ENCODE measurements at places on chromosomes 3 and 15.

DNA sequence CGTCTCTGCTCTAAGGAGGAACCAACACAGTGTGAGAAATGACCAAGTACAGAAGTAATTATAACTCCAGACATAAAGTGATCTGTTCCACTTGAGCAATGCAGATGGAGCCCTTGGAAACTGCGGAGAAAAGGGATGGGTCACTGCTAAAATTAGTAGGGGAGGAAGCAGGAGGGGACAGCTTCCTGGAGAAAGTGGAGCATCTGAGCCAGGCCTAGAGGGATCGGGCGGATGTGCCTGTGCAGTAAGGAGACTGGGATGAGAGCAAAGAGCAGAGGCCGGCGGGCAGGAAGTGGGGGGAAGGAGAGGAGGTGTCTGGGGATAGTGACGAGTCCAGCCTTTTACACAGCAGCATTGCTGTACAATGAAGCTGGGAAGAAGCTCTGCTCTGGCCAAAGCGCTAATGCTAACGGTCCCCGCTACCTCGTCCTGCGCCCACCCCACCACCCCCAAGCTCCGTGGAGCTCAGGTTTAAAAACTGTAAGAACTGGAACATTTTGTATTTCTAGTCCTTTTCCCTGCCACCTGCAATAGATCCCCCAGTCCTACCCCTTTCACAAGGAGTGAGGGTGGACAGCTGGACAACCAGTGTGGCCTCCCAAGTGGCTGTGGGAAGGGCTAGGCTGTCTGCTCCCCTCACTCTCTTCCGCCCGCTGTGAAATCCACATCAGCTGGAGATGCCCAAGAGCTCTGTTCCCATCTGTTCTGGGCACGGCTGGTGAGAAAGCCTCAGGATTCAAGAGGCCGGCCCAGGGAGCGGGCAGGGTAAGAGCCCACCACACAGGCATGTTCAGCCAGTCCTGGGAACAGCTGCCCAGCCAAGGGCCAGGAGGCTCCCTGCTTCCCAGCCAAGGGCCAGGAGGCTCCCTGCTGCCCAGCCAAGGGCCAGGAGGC, 53.0 kb upstream of the HES1 start:
- DNase-seq: no peak

- DNase-seq: no peak
Measured at GRCh38 chr15:70833861-70834765, 19.8 kb downstream of the LARP6 start.

DNA sequence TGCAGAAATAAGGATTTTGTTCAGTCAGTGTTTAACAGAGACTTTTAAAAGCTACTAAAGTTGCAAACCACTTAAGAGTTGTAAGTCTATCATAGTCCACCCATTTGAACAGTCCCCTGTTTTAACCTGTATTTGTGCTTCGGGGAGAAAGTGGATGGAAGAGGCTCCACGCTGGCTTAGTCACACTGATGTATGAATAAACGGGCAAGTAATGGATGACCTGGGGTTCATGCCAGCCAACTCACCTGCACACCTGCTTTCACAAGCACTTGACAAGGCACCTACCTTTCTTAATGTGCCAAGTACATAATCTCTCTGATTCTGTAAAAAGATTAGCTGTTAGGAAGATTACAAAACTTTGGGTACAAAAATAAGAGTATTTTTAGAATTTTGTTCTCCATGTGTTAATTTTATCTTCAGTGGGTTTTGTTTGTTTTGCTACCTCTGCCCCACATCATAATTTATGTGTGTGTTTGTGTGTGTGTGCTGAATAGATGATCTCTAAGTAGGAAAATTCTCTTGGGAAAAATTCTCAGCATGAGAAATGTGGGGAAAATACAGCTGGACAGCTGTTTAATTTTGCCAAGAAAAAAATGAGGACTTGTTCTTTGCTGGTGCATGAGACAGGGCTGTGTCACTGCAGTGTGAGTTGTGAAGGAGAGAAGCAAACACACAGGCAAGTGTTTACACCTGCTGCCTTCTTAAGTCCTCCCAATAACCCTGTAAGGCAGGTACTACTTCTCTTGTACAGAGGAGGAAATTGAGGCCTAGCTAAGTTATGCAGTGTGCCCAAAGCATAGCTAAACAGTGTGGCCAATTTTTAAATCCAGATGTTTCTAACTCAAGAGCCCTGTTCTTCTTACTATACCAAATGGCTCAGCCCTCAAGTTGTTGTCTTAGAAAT, 181.2 kb upstream of the IL12A start:
- no peak for DNase-seq

- DNase-seq: no peak
Measured at GRCh38 chr3:68288085-68288484, 633.7 kb upstream of the SUCLG2 start.

DNA sequence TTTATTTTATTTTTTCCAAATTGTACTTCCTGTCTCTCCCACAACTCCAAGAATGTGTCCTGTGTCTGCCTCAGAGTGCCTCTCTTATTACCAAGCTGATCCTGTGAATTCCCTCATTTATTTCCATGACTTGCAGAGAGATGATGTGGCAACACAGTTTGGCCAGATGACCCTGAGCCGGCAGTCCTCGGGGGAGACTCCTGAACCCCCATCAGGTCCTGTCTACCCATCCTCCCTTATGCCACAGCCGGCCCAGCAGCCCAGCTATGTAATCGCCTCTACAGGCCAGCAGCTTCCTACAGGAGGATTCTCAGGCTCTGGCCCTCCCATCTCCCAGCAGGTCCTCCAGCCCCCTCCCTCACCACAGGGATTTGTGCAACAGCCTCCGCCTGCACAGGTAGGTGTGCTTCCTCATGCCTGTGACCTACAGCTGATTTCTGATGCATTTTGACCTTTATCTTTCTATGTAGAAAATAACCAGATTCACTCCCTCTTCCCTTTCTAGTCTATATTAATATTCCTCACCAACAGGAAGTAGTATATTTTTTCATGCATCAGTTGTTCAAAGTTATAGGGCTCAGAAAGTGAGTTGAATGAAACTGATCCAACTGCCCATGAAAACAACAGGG, 100.0 kb downstream of the ARPP21 start:
- DNase-seq: no peak

DNA sequence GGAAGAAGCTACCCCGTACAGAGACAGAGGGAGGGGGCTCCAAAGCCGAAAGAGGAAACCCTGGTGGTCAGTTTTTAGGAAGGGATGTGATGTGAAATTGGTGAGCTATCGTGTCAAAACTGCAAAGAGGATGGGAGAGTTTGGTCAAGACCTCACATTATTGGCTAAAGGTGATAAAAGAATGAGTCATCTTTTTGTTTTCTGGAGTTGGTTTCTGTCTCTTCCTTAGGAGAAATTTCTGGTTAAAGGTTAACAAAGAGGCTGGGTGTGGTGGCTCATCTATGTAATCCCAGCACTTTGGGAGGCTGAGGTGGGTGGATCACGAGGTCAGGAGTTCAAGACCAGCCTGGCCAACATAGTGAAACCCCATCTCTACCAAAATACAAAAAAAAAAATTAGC, 217.8 kb upstream of the CBLB start:
- DNase-seq: no peak

DNA sequence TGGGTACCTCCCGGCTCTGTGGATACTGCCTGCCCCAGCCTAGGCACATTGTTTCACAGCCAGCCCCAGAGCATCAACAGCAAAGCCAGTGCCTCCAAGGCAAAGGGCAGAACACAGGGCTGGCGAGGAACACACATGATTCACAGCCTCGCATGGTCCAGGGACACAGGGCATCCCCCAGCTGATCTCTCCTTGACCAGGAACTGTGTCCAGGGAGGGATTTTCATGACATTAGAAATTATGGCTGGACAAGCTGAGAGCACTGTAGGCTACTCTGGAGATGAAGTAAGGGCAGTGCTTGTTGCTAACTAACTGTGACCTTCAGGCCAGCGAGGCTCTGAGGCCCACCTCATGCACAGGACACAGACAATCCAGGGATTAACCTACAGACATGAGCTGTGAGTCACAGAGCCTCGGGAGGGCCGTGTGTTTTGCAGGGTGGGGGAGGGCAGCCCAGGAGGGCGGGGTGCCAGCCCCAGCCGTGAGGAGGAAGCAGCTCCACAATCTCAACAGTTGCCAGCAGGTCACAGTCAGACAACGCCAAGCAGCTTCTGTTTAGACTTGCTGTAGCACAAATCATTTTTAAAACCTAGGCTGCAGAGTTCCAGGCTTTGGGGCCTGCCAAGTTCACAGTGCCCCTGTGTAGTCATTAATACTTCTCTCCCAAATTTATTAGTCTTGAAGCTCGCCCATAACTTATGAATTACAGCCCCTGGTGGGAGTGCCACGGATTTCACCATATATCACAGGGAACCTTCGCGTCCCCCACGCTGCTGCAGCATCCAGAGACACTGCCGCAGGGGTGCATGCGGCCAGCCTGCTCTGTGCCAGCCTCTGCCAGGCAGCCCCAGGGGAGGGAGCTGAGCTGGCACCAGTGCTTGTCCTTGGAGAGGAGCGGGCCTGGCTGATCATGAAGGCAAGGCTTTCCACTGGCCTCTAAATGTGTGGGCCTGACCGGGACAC, 114.7 kb downstream of the ETFA start:
- DNase-seq: peak; percentile 59

DNA sequence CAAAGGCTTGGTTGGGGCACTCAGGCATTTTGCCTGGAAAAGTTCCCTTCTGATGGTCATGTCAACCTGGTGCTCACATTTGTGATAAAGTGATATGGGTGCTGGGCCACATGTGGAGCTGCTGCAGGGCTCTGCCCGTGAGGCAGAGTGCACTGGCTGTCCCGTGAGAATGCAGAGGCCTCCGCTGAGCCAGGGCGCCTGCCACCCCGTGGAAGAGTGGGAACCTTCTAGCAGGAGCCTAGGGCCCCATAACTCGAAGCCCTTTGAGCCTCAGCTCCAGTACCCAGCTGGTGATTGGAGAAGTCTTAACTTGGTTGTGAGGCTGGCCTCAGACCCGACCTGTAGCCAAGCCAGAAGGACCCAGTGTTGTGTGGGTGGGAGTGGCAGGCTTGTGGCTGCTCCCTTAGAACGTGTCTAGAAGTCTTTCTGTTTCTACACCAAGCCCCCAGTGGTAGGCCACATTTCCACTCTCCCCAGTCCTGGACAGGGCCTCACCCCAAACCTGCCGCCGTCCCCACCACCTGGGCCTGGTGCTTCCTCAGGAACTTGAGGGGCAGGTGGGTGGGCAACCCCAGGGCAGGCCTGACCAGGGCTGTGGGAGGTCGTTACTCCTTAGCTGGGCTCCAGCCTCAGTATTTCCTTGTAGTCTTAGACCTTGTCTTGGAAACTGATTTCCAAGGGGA, 19.7 kb downstream of the SEC61A1 start:
- no peak for DNase-seq

DNA sequence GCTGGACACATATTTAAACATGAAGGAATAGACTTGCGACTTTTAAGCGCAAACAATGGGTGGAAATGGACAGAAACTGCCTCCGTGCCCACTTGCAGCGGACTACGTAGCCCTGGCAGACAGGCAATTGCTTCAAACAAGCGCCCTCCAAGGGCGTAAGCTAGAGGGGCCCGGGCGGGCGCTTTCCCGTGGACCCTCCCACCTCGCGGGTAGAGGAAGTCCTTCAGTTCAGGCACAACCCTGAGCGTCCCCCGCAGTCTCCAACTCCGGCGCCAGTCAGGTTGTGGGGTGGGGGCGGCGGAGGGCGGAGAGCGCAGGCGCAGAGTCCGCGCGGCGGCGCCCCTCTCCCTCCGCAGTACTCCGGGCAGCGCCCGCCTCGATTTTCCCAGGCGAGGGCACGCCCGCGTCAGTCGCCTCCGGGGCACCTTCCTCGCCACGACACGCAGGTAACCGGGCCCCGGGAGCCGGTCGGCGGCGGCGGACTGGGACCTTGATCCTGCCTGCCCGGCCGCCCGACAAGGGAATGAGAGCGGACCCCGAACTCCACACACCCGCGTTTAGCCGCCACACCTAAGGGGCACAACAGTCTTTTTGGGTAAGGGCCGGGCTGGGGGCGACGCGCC, at the start of gene SLC35G2:
TSS of gene SLC35G2 (plus strand) at position 358 of the 623 bp plus-strand sequence. CDS start 35,335 bp downstream, outside the sequence.
- DNase-seq: no peak

Measured in urinary bladder (tissue), 4 donors.